Smooth muscle cell of bladder (primary cell): ENCODE measurements at places on chromosomes 7 and 10. TPM values are rescaled to one million over a fixed set of nuclear protein-coding genes. Genes with fewer than 3 reads are reported as not detected.

The RNF32 gene
- total RNA-seq = 1.1 and 1.4 TPM in 2 replicates

The EGFR gene
- 21.5 and 24.2 TPM in 2 replicates for total RNA-seq

The WDR86 gene
- 3.1 and 7.1 TPM in 2 replicates for total RNA-seq

The SVOPL gene
- not detected in 2 replicates for total RNA-seq

The GIMAP1 gene
- under 0.01 TPM in 2 replicates for total RNA-seq

The LIPN gene
- not detected in 2 replicates for total RNA-seq
